ENCODE measurements at places on chromosomes 5 and 9. TPM values are rescaled to one million over a fixed set of nuclear protein-coding genes. Genes with fewer than 3 reads are reported as not detected.

DNA sequence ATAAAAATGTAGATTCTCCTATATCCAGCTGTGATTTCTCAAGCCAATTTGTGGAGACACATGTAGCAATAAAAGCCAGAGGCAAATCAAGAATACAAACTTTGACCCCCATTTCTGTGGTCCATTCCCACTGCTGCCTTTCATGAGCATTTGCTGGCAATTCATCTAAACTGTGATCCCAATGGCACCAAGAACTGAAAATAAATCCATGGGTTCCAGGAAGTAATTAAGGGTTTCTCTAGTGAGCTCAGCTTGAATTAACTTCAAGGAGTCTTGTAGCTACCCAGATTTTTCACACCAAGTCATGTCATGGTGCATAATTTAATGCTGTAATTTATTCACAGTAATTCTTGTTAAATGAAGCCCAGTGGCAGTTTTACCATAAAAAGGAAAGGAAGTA lies 145.0 kb upstream of the SMC2 start:
- DNase-seq = no peak

Gene SHOC1
- not detected for total RNA-seq

- no peak for DNase-seq
Measured at GRCh38 chr5:25027061-25027460, 382.3 kb upstream of the CDH10 start.

- DNase-seq = no peak
Measured at GRCh38 chr5:16577677-16578076, 39.1 kb downstream of the RETREG1 start.

Gene FOXD4L6
- total RNA-seq = 0.07 TPM

Gene DNAH5
- 0.82 TPM for total RNA-seq

Gene C5orf46
- total RNA-seq = not detected

GRCh38 chr5:139660105-139660922 lies 12.2 kb downstream of the CXXC5 start:
- peak; percentile 60 for DNase-seq

Gene SPATA31E1
- total RNA-seq = not detected

GRCh38 chr5:122362361-122362760 lies 50.3 kb downstream of the SNCAIP start:
- no peak for DNase-seq

DNA sequence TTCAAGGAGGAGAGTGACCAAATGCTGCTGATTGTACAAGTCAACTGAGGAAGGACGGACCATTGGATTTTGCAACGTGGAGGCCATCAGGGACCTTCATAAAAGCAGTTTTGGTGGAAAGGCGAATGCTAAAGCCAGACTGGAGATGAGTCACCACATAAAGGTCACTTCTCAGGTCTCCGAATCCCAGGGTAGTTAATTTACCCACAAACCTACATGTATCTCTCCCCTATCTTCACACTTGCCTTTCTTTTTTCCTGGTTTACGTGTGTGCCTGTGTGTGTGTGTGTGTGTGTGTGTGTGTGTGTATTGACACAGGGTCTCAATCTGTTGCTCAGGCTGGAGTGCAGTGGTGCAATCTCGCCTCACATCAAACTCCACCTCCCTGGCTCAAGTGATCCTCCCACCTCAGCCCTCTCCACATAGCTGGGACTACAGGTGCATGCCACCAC lies 4.6 kb upstream of the CTNNA1 start:
- DNase-seq = no peak

Gene RNF183
- not detected for total RNA-seq

GRCh38 chr9:88996046-88996920 lies 5.0 kb downstream of the S1PR3 start:
- no peak for DNase-seq

- no peak for DNase-seq
Measured at GRCh38 chr5:179863449-179864085, 5.0 kb upstream of the MRNIP start.

GRCh38 chr9:72356041-72356582 lies 8.9 kb downstream of the ZFAND5 start:
- no peak for DNase-seq
